ENCODE measurements at places on chromosomes 4 and X. TPM values are rescaled to one million over a fixed set of nuclear protein-coding genes. Genes with fewer than 3 reads are reported as not detected.

The GASK1B gene
- 3.5 TPM for total RNA-seq

The BMP3 gene
- not detected for total RNA-seq

The ETDA gene
- not detected for total RNA-seq

The CYP2U1 gene
- 4.3 TPM for total RNA-seq

The TCEAL2 gene
- 0.27 TPM for total RNA-seq

Data from hematopoietic multipotent progenitor cell (in vitro differentiated cells).